ENCODE measurements at places on chromosomes 13 and 19. TPM values are rescaled to one million over a fixed set of nuclear protein-coding genes. Genes with fewer than 3 reads are reported as not detected.

MAMSTR gene
- 0.36 TPM for total RNA-seq

- peak; percentile 93 for DNase-seq
Observed at GRCh38 chr13:44373601-44374347, at the start of gene SERP2. TSS of gene SERP2 (plus strand) at chr13:44373824. CDS start at chr13:44374026, 202 bp downstream.

DNA sequence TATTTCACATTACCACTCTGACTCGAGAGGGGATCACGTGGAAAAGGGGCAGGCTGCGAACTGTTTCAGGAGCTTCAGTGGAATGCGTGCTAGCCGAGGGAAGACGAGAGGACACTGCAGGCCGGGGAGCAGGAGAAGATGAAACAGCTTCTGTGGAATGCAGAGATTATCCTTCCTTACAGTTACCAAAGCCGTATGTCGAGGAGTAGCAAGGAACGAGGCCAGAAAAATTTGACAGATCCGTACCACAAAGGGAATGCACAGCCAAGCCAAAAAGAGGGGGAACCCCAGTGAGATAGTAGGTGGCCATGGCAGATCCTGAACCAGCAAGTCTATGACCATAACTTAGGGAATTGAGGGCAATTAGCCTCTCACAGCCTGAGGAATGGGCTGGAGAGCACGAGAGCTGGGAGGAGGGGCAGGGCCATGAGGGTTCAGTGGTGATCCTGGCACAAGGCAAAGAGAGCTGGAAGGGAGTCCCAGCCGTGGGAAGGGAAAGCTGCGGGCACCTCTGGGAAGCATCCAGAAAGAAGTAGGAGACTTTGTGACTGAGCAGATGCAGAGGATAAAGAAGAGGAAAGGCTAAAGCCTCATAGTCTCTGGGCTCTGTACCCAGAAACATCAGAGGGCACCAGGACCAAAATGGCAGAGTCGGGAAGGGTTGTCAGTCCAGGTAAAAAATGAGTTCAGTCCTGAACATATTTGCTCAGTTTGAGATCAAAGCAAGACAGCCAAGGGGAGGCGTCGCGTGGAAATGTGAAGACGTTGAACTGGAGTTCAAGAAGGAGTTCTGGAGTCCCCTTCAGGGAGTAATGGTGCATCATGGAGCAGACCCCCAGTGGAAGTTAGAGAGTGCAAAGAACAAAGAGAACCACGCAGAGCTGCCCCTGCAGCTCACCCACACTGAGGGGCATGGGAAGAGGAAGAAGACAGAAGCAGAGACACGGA is 5.1 kb downstream of the COL4A1 start:
- DNase-seq: peak; percentile 90

ZNF790 gene
- total RNA-seq: 8.3 TPM

MISP3 gene
- total RNA-seq: 0.59 TPM

GRCh38 chr19:48614436-48615230 is at the start of gene FAM83E:
TSS of gene FAM83E (minus strand) at chr19:48615076. CDS start at chr19:48613372, 1,704 bp downstream.
- DNase-seq: peak; percentile 92

DNA sequence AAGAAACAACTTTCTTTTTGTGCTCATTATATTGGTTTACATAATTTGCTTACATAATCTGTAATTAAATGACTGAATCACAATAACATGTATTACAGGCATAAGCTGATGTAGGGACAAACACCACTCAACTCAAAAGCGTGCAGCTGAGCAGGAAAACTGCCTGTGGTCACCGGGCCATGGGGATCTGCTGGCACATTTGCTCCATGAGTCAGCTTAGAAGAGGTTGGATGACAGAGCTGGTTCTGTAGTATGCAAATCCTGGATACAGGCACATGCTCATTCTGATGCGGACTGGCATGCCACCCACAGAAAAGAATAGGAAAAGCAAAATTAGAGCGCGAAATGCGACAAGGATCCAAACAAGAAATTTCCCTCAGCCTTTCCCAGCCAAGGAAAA is 128.6 kb downstream of the USP12 start:
- DNase-seq: peak; percentile 94

- no peak for DNase-seq
Observed at GRCh38 chr13:81745391-81745790, 1404.5 kb upstream of the SPRY2 start.

ZNF665 gene
- 2.9 TPM for total RNA-seq

DNA sequence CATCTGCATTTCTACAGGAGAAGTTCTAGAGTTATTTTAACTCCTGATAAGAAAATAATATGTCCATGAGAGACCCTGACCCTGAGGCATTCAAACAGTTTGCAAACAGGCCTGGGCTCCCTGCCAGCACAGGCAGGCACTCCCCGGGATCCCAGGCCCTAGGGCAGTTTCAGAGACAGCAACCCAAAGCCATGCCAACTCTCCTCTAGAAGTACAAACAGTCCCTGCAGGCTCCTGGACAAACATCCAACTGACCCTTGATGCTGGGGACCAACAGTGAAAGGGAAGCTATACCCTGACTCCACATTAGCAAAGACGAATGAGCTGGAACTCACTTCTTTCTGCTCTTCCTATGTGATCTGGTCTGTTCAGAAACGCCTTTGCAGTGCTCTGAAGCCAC is 44.8 kb downstream of the CCDC70 start:
- no peak for DNase-seq

DNA sequence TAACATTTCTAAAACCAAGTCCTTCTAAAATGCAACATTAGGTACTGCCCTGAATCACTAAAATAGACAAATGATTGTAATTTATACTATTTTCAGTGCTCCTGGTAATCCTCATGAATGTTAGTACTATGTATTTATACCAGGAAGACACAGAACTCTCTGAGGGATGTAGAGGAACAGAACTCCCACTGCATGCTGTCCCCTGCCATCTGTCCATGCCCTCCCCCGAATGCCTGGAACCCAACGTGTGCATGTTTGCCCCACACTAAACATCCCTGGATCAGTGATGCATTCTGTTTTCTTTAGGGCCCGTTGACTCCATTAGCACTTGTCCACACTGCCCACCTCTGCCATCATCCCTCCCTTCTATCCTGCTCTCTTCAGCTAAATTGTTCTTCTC is 26.5 kb downstream of the ENOX1 start:
- DNase-seq: no peak

DNA sequence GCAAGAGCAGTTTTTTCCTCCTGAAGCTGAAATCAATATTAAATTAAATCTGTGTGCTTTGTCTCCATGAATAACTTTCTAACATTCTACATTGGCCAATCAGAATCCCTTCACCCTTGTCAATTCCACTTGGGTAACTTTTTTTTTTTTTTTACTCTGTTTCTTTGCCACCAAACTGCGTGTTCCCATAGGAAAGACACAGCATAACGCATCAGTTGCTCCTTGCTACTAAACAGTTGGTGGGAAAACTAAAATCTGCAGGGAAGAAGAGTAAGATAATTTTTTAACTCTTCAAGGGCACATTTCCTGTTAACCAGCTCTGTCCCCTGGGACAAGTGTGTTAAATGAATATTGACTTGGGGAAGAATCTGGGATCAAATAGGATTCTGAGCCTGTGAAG is 113.3 kb upstream of the SERP2 start:
- no peak for DNase-seq

DNA sequence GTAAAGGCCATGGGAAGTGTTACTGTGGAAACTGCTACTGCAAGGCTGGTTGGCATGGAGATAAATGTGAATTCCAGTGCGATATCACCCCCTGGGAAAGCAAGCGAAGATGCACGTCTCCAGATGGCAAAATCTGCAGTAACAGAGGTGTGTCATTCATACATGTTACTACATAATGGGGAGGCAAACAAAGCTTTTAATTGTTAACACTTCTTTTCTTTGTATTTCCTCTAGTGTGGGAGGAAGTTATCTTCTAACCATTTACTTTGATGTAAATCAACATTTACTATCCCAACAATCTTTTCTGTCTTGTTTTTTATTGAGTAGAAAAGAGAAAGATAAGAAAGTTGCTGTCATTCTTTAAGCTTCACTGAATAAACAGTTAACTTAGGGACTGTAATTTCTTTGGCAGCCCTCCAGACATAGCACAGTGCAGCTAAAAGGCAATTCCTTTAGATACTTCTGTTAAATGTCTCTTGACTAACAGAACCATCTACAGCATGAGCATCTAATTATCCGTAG is 126.9 kb downstream of the ITGBL1 start:
- peak; percentile 53 for DNase-seq

URAD gene
- total RNA-seq: not detected

MCF2L gene
- 6.5 TPM for total RNA-seq

DNA sequence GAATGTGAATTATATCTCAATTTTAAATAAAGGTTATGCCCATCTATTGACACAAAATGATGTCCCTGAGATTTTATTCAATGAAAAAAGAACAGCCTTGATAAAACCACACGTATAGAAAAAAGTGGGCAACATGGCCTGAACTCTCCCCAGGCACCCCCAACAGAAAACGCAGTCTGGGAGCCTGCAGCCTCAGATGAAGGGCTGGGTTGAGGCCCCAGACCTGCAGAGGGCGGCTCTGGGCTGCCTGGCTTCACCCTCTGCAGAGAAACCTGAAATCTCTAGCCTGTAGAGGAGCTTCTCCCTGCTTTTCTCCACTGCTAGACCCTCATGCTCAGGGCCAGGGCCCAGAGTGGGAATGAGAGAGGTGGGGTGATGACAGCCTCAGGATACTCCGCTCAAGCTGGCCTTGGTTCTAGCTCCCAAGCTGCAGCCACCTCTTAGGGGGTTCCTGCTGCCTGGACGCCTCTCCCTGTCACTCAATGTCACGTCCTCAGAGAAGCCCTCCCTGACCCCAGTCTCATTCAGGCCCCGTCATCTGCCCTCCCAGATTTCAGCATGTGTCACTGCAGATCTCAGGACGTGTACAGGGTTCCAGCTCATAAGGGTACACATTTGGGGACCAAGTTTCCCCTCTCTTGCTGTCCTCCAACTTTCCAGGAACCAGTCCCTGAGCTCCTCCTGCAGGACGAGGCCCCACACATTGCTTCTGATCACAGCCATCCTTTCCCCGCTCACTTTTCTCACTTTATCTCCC is 1.8 kb downstream of the MBD3 start:
- DNase-seq: peak; percentile 94

RYR1 gene
- total RNA-seq: under 0.01 TPM

S1PR2 gene
- total RNA-seq: 14.1 TPM

- no peak for DNase-seq
Observed at GRCh38 chr13:112346173-112346898, 29.8 kb upstream of the SPACA7 start.

- DNase-seq: no peak
Observed at GRCh38 chr13:82800391-82800790, 1081.9 kb downstream of the SLITRK1 start.

DNA sequence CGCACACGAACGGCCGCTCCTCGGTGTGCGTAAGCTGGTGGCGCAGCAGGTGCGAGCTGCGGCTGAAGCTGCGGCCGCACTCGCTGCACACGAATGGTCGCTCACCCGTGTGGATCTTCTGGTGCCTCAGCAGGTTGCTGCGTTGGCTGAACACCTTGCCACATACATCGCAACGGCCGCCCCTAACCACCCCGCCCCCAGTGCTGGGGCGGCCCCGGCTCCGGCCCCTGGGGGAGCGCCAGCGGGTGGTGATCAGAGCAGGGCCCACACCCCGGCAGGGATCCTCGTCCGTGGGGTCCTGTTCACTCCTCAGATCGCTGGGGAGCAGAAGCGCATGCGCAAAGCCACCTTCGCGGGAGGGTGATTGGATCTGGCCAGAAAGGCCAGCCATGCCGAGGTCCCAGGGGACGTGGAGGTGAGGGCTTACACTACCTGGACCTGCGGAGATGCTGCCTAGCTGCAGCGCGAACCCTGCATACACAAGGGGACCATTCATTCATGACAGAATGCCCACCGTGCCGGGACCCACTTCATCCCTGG is 4.7 kb upstream of the UBE2M start:
- DNase-seq: peak; percentile 80

- DNase-seq: no peak
Observed at GRCh38 chr19:30371960-30372824, at the start of gene ZNF536. TSS of gene ZNF536 (plus strand) at chr19:30372384. CDS start at chr19:30443563, 71,179 bp downstream.

- DNase-seq: no peak
Observed at GRCh38 chr13:68275758-68276157, 1045.6 kb upstream of the PCDH9 start.

DNA sequence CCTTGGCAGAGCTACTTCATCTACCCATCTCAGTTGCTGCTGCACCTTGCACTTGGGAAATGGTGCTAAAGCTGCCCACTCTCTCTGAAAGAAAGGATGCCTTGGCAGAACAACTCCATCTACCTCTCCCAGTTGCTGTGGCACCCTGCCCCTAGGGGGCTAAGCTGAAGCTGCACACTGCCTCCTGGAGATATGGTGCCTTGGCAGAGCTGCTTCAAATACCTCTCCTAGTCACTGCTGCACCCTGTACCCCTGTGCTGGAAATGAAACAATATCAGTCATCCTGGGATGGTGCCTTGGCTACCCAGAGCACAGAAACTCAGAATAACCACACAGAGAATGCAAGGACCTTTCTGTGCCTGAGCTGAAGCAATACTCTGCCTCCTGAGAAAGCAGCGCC is 615.8 kb downstream of the DIAPH3 start:
- DNase-seq: no peak

DNA sequence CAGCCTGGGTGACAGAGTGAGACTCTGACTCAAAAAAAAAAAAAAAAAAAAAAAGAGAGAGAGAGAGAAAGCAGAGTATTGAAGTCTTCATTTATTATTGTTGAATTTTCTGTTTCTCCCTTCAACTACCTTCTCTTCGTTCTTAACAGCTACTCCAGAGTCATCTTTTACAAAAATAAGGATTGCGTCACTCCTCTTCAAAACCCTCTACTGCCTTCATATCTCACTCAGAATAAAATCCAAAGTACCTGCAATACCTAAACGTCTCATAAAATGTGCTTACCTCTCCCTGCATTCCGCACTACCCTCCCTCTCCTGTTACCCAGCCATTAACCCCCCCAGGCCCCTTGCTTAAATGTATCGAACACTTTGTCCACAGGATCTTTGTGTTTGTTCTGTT is 17.4 kb upstream of the RPL21 start:
- DNase-seq: no peak

C19orf81 gene
- total RNA-seq: not detected

DNA sequence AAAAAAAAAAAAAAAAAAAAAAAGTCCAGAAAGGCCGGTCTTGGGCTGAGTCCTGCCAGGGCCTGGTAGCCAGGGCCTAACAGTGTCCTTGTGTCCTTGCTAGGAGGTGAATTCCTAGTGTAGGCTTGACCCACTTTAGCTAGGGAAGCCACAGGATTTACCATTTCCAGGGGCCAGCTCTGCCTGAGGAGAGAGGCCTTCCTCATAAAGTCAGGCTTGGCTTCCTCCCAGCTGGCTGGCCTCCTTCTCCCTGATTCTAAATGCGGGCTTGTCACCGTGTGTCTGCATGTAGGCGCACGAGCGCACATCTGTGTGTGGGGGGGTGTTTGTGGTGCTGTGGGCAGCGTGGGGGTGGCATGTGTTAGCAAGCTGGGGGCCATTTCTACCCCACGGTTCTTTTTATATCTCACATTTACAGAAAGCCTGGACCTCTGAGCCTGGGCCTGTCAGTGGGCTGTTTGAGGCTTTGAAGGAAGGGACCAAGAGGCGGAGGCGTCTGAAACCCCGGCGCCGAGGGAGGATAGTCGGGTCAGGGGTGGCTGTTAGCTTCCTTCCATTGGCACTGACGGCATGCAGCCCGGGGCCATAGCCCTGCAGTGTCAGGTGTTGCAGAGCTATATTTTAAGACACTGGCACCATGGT is 31.7 kb downstream of the IER2 start:
- peak; percentile 96 for DNase-seq

SIGLECL1 gene
- not detected for total RNA-seq
